Activated CD4-positive, alpha-beta T cell treated with anti-CD3 and anti-CD28 coated beads, Interleukin-2, amount 10 ng/mL, durations not matched to agents 7 days and 5 days (primary cell): ENCODE measurements at places on chromosomes 5 and 9.

DNA sequence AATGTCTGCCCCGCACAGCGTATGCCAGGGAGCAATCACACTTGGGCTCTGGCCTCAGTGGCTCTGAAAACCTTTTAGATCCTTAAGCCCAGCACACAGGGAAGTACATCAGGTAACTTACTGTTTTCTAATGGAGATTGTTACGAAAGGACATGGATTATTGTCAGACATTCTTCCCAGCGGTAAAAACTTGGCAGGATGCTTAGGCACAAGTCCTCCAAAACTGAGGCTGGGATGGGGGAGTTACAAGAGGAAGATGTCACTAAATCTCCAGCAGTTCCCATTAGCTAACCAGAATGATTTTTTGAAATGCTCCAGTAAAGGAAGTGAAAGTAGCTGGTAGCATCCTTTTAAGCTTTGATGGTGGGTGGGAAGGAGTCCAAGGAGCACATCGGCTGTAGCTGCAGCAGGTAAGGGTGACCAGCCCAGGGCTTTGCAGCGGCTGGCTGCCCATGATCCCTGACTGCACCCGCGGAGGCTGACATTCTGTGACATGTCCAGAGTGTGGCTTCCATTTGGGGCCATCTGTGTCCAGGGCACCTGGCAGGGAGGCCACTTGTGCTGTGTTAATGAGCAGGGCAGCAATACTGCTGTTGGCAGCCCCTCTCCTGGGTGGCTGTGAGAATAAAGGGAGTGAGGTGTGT is 165.8 kb downstream of the GADD45G start:
- DNase-seq = no peak

- no peak for DNase-seq
Observed at GRCh38 chr9:135563039-135563476, 1.5 kb downstream of the PAEP start.

- no peak for DNase-seq
Observed at GRCh38 chr5:142495531-142495930, 170.7 kb upstream of the SPRY4 start.

DNA sequence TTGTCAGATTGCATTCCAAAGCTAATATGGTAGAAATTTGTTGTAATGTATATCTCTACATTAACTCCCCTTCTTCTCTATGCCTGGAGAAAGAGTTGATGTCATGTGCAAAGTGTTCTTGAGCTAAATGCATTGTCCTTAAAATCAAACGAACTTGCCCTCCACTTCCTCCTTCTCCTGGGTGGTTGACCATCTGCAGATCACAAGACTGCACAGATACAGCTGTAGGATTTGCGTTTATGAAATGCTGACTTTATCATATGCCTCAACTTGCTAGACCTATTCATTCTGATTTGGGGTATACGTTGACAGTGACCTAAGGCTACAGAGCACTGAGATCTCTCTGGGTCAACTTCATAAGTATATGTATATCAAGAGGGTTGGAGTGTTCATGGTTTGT is 8.3 kb downstream of the TRIM32 start:
- no peak for DNase-seq

- DNase-seq = no peak
Observed at GRCh38 chr5:125012727-125013451, 266.4 kb upstream of the ZNF608 start.

DNA sequence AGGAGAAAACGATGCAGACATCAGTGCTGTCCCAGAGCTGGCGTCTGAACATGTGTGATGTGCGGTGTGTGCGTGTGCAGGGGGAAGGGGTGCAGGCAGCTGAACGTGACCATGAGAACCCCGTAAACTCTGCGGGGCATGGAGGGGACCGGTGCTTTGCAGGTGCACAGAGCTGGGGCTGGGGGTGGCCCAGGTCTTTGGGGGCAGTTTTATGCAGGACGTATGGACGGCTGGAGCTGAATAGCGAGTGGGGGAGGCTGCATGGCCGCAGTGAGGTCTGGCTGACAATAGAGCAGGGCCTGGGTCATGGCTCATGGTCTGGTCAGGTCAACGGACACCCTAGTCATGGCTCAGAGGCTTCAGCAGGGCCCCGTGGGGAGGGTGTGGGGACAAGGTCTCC is 3.3 kb upstream of the EXOC3 start:
- no peak for DNase-seq

- DNase-seq = no peak
Observed at GRCh38 chr9:99040911-99041582, 63.9 kb upstream of the TGFBR1 start.

DNA sequence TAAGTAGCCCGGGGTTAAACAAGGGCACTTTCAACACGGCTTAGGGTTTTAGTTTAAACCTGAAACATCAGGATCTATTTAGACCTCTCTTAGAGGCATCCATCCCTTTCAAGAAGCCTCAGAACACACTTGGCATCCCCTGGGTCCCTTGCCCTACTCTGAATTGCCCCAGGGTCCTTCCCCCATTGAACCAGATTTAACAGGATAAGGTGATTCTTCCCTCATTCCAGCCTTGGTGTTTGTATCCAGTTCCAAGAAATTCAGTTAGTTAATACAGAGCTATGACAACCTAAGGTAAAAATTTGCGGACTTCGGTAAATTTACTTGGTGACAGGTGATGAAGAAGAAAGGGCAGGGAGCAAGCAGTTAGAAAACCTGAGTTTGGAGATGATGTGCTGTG is 35.8 kb upstream of the GLIS3 start:
- DNase-seq = no peak

DNA sequence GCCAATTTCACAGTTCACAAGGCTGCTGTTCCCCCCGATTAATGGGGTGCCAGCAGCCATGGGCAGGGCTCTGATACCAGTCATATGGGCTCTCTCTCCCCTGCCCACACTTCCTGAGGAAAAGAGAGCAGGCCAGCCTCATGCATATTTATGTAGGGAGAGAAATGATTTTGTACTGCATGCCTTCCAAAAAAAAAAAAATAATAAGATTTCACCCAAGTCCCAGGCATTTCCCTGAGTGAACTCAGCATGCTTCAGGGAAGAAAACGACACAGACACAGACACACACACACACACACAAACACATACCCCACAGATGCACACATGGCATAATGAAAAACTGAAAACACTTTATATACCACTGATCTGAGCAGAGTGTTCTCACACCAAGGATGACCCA is 232.8 kb downstream of the ASTN2 start:
- no peak for DNase-seq

GRCh38 chr5:142749321-142749720 is 20.9 kb upstream of the ARHGAP26 start:
- no peak for DNase-seq

DNA sequence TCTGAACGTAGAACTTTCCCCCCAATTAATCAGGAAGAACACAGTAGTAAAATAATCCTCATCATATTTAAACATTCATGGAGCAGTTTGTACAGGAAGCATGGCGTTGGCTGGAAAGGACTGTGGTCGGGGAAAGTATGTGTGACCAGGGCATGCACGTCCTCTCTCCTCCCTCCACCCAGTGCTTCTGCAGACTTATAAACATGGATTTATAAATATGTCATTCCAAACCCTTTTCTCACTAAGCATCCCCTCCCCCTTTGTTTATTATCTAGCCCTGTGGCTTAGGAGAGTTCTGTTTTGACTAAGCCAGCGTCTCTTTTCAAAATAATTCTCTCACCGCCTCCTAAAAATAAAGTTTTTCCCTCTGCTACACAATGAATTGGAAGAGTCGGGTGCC is 70.4 kb upstream of the DAP start:
- DNase-seq = no peak

GRCh38 chr5:156259618-156260017 is 67.3 kb upstream of the SGCD start:
- DNase-seq = no peak

GRCh38 chr9:18361646-18362045 is 112.3 kb upstream of the ADAMTSL1 start:
- DNase-seq = no peak

DNA sequence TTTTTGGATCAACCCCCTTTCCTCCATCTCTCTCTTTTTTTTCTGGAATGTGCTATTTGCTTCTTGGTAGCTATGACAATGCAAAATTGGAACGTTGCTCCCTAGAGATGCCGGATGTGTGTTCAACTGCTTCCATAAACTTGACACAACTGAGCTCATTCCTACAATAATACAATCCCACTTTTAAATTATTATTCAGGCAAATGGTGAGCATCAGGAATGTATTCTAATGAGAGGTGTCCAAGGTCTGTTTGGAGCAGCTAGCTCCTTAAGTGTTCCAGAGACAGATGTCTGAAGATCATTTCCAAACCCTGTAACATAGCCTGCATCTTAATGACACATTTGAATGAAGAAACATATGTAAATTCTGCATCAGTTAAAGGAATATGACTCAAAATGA is 518.4 kb downstream of the TAF11L14 start:
- DNase-seq = no peak

DNA sequence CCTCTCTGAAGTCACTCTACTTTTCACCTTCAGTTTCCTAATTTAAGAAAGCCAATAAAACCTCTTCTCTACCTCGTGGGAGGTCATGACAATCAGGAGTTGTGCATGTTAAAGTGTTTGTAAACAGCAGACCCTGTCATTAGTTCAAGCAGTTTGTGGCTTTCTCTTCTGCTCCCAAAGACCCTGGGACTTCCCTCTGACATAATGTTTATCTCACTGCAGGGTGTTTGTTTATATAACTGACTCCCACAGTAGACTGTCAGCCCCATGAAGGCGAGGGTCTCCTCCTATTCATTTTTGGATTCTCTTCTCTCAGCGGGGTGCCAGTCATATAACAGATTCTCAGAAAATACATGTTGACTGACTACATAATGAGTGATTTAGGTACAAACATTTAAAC is 360.0 kb upstream of the ZNF462 start:
- no peak for DNase-seq

DNA sequence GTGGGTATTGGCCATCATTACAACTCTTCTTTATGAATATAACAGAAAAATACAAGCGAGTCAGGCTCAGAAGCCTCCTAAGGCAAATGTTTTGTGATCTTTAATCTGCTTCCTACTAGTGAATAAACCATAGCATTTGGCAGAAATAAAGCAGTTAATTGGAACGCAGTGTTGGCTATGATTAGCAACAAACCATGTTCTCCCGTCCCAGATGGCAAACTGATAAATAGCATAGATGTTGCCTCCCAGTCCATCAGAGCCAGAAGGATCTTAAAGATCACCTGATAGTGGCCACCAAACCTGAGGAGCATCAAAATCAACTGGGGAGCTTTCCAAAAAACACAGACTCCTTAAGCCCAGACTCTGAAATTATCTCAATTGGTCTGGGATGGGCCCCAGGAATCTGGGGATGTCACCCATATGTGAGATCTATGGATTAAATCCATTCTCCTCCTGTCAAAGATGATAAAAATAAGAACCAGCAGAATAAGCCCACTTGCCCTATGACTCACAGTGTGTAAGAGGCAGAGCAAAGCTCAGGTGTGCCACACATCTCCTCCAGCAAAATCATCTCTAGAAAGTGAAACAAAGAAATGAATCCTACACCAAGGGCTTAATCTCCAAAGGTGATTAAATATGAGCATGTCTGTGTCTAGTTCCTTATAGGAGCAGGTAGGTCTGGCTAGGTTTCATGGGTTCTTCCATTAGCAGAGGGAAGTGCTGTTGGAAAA is 50.3 kb downstream of the APBA1 start:
- no peak for DNase-seq

DNA sequence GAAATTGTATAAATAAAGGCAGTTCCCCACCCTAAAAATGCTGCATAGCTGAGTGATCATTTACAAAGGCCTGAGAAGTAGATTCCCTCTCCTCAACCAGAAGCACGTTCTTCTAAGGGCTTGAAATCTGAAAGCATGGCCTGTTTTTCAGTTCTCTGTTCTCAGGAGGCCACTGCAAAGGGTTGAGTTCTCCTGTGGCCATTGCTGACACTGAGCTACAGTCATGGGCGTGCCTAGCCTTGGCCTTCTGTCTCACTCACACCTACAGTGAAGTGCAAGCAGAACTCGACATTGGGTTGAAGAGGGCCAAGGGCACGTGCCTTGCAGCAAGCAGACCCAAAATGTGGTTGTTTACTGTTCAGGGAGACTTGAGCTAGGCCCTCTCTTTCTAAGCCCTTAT is 276.6 kb upstream of the VLDLR start:
- DNase-seq = no peak

DNA sequence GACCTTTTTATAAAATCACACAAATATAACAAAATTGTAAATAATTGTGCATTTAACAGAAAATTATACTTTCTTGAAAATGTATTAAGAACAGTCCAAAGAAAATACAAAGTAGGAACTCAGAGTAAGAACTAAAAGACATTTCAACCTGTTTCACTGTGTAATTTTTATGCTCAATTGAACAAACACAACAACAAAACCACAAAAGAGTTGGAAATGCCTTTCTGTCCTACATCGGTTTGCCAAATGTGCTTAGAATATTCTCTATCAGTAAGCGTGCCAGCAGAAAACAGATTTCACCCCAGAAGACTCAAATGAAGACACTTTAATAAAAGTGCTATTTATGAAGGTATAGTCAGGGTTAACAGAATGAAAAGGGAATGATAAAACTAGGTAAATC is 592.1 kb downstream of the PRELID2 start:
- DNase-seq = no peak
